Adrenal gland (tissue), 19 donors: ENCODE measurements at places on chromosomes 16 and 17.

- no peak for DNase-seq
Observed at GRCh38 chr16:8623634-8624033, 2.1 kb downstream of the METTL22 start.

GRCh38 chr16:84194470-84195200, 3.7 kb downstream of the ADAD2 start:
- DNase-seq, result no peak

DNA sequence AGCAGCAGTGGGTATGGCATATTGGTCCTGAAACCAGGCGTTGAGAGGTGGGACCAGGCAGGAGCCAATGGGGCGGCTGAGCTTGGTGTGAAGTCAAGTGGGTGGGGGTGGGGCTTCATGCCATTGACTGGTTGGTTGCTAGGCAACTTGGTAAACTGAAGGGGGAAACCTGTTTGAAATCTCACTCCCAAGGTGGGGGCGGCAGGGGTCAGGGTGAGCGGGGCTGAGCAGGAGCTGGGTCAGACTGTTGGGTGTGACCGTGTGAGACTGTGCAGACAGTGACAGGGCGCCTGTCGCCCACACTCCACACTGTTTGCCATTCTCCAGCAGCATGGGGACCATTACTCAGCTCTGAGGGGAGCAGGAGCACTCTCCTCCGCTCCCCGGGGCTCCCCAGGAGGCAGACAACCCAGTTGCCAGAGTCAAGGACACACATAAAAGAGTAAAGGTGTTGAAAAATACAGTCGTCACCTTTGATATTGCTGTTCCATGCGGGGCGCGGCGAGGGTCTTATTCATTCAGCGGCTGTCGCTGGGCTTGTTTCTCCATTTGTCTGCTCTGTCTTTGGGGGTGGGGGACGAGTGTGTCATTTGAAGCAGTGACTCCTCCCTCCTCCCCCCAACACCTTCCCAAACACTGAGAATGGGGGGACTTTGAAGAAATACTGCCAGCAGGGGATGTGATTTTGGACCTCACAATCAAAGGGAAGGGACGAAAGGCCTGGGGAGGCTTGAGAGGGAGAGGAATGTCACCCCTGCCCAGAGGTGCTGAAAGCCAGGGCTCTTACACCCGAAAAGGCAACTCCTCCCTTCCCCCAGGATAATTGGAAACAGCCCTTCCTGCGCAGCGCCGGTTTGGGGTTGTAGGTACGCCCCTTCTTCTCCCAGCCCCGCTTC, 1.2 kb upstream of the EFNB3 start:
- peak; percentile 3 for DNase-seq

DNA sequence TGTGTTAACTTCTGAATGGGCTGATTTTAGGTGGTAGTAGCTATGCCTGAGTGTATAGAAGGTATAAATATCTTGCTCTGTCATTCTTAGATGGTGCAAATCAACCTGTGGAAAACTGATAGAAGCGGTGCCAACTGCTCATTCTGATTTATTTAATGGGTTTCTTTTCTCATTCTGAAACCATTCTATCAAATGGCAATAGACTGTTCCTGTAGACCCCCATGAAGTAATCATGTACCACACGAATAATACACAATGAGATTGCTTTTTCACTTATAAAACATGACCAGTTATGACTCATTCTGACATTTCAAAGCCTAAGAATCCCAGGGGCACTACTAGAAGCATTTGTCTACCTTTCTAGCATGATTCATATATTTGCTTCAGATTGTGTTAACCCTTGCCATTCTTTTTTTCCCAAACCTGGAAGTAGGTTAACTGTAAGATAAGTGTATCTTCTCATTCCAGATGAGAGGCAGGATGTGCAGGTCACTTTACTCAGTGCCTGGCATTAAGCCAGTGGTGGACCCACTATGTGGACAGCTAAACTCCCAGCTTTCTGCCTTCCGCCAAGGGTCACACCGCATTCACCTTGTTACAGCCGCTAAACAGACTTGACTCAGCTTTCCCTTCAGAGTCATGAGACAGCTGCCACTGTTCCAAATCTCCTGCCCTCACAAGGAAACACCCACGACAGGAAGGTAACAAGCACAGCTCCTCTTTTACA, 16.4 kb upstream of the SLC16A11 start:
- DNase-seq, result peak; percentile 49

DNA sequence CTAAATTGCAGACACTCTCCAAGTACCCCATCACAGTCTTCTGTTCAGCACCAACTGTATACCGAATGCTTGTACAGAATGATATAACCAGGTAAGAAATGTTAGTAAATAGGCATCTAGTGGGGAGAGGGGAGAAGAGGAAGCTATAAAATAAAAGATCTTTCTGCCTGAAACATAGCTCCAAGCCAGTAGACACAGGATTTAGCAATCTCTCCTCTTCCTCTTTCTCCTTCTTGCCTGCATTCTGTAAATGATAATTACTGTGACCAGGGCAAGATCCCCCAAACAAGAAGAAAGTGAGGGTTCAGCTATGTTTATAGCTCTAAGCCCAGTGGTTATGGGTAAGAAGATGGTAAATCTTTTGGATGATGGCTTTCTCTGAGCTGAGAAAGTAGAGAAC, 17.9 kb downstream of the ACSM3 start:
- no peak for DNase-seq

- DNase-seq, result no peak
Observed at GRCh38 chr17:82703935-82704865, 5.7 kb upstream of the RAB40B start.

DNA sequence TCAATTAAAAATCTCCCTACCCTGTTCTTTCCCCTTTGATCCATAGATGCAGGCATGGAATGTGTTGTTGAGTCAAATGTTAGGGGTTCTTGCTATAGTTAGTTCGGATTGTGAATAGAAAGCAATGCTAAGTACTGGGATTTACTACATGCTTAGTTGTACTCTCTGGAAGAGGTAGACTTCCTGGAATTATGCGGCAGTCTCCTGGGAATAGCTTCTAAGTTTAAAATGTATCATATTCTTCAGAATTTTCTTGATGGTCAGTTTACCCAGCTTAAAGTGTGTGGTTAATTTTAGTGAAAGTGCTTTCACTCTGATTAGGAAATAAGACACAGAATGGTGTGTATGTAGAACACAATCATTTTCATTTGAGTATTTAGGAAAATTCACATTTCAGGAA, 3.5 kb downstream of the CLTC start:
- DNase-seq, result no peak

- DNase-seq, result no peak
Observed at GRCh38 chr16:27720731-27721530, 171.0 kb downstream of the KATNIP start.

DNA sequence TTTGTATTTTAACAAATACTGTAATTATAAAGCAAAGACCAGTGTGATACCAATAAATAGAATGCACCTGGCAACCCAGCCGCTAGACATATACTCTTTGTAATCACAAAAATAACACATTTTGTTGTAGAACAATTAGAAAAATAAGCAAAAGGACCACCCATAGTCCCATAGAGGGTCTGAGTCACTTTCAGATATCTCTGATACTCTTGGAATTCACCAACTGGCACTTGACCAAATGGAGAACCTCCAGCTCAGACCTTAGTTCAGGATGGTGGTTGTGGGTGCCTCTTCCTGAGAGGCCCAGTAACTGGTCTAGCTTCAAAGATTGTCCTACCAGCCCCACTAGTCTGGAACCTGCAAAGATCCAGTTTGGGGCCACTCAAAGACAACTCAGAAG, 789 bp upstream of the TERF2 start:
- no peak for DNase-seq

DNA sequence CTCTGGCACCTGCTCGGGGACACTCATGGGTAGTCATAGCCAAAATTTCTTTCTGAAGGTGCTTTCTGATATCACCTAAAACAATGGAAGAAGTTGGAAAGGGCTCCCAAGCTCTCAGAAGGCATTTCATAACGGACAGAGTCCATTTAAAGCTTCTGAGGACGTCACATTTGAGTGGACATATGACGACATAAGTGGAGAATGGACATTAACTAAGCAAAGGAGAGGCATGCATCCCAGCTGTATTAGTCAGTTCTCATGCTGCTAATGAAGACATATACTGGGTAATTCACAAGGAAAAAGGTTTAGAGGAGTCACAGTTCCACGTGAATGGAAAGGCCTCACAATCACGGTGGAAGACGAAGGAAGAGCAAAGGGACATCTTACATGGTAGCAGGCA, 260.2 kb upstream of the DYNLRB2 start:
- no peak for DNase-seq
